ENCODE measurements at places on chromosomes 16 and 17. TPM values are rescaled to one million over a fixed set of nuclear protein-coding genes. Genes with fewer than 3 reads are reported as not detected.
A peak's percentile ranks its signal among the peaks of the same experiment; 100 is the strongest.

The UMOD gene
- total RNA-seq = not detected

The ABCA6 gene
- total RNA-seq = 23.1 TPM

The MARVELD3 gene
- total RNA-seq = not detected

The ELP5 gene
- 31.3 TPM for total RNA-seq

The SKAP1 gene
- total RNA-seq = not detected

The TBC1D3C gene
- 1.3 TPM for total RNA-seq

The ELAC2 gene
- 37.5 TPM for total RNA-seq

The VPS9D1 gene
- 13.0 TPM for total RNA-seq

The NHERF2 gene
- 16.9 TPM for total RNA-seq

The ARHGAP44 gene
- 1.7 TPM for total RNA-seq

The ASB16 gene
- total RNA-seq = 0.17 TPM

The SCIMP gene
- not detected for total RNA-seq

DNA sequence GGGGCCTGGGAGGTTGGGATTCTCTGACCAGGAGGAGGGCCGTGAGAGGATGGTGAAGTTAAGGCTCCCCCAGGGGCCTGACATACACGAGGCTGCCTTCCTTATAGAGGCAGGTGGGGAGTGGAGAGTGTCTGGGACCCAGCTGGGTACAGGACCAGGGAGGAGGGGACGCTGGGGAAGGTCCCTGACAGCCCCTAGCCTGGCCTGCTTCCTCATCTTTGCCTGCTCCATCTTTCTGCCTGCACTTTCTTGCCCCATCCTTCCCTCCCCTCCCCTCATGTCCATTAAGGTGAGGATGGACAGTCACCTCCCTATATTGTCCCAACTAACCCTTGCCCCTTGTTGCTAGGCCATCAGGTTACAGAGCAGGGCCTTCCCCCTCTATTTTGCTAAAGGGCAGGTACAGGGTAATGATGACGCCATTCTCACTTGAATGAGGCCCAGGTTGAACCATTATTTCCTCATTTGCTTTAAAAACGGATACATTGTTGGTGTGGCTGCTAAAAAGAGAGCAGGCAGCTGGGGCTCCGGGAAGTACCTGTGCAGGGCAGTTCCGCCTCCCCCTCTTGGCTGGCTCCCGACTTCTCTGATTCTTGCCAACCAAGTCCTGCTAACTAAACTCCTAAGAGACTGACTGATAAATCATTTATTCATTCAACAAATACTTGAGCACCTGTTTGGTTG, 1.3 kb downstream of the C17orf99 start:
- no peak overlapping the region for H3K4me3 ChIP-seq
- H3K36me3 ChIP-seq = no peaks in the 10 kb centered on the region
- DNase-seq = no peak
- no peak overlapping the region for H3K27ac ChIP-seq
- H3K4me1 ChIP-seq = peaks cover 19% of the 10 kb centered on the region
- no peaks in the 10 kb centered on the region for H3K27me3 ChIP-seq

- H3K36me3 ChIP-seq = peaks cover 37% of the 10 kb centered on the region
- H3K27me3 ChIP-seq = no peaks in the 10 kb centered on the region
- H3K27ac ChIP-seq = peak overlapping the region; percentile 96
- H3K4me3 ChIP-seq = peak overlapping the region; percentile 89
Measured at GRCh38 chr17:81684442-81684911, 666 bp downstream of the HGS start.

- DNase-seq = peak; percentile 73
- no peaks in the 10 kb centered on the region for H3K36me3 ChIP-seq
- H3K4me3 ChIP-seq = no peak overlapping the region
- H3K27ac ChIP-seq = no peak overlapping the region
Measured at GRCh38 chr16:57265850-57266530, 18.5 kb downstream of the PLLP start.

DNA sequence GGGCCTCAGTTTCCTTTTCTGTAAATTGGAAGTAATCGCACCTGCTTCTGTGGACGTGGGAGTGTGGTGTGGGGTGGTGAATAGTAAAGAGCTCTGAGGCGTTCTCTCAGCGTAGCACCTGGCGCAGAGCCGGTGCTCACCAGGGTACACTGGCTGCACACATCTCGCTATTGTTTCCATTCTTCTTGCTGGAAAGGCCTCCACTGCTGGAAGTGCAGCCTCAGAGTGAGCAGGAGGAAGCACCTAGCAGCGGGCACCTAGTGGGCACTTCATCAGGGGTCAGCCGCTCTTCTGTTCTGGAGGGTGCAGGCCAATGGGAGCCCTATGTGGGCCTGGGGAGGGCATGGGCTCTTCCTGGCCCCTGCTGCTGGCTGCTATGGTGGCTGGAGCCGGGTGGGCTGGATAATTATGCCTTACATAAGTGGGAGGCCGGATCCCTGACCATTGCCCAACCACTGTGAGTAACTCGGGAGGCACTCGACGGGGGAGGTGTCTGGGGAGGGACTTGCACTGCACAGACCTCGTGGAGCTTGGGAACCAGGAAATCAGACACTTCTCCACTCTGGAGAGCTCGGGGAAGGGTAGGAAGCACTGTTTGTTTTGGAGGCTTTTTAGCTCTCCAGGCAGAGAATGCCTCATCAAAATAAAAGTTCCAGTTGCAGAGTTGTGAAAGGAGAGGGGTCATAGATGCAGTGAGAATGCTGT, 1.7 kb downstream of the MAP2K3 start:
- H3K27ac ChIP-seq = peak overlapping the region; percentile 96
- H3K4me1 ChIP-seq = peaks cover 48% of the 10 kb centered on the region
- peak; percentile 99 for DNase-seq

DNA sequence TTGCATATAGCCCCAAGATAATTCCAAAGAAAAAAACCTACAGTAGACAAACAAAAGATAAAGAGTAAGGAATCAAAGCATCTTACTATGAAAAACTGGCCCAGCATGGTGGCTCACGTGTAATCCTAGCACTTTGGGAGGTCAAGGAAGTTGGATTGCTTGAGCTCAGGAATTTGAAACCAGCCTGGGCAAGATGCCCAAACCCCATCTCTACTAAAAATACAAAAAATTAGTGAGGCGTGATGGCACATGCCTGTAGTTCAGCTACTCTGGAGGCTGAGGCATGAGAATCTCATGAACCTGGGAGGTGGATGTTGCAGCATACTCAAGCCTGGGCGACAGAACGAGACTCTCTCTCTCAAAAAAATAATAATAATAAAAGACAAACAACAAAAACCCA, 764.7 kb upstream of the KIF2B start:
- no peak overlapping the region for H3K4me3 ChIP-seq
- H3K36me3 ChIP-seq = no peaks in the 10 kb centered on the region
- H3K4me1 ChIP-seq = no peaks in the 10 kb centered on the region
- no peaks in the 10 kb centered on the region for H3K27me3 ChIP-seq
- H3K27ac ChIP-seq = no peak overlapping the region

DNA sequence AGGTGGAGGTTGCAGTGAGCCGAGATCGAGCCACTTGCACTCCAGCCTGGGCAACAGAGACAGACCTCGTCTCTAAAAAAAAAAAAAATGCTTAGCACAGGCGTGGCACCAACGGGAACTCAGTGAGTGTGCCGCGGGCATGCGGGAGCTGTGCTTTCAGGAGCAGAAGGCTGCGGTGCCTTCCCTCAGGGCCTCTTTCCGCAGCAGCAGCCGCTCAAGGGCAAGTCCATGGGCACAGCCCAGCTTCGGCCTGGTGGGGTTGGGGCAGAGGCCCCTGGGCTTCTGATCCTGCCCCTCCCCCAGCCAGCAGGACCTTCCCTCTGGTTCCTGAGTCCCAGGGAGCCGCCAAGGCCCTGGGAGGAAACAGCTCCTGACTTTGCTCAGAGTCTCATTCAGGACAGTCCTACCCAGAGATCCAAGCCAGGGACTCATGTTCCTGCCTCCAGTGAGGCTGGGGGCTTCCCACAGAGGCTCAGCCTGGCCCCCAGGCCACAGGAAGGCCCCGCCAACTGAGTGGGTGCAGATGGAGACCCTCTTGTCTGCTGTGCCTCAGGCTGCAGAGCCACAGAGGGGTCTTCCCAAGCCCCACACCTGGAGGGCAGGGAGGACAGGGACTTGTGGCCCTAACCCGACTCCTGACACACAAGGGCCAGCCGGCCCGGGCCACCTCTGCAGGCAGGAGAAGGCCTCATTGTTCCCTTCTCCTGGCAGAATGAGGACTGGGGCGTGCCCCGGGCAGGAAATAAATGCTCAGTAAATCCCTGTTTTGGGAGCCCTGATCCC, 3.3 kb upstream of the ZG16B start:
- H3K4me1 ChIP-seq = no peaks in the 10 kb centered on the region
- H3K4me3 ChIP-seq = no peak overlapping the region
- DNase-seq = no peak
- H3K27ac ChIP-seq = no peak overlapping the region

DNA sequence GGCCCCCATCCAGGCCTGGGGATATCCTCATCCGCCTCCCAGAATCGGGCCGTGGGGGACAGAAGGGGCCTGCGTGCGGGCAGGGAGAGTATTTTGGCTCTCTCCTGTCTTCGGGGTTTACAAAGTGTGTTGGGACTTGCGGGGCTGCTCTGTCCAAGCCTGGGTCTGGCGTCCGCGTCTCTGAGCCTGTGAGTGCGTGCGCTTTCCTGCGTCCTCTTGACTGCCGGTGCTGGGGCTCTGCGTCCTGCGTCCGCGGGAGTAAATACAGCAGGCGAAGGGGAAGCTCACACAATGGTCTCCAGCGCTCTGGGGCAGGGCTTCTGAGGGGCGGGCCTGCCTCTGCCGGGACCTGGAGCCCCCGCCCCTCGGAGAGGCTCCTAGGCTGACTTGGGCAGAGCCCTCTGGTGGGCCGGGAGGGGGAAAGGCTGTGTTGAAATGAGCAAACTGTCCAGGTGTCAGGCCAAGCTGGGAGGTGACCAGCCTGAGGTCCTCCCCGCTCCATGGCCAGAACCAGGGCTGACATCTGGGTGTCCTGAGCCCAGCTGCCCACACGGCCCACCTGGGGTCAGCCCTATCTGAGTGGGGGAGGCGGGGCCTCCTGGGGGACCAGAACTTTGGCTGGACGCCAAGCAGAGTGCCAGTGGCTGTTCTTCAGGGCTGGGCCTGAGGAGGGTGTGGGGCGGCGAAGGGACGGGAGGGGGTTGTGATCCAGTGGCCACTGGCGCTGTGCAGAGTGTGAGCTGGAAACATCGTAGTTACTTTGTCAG, 233.6 kb downstream of the SEC14L1 start:
- peak; percentile 93 for DNase-seq
- peaks cover 2% of the 10 kb centered on the region for H3K36me3 ChIP-seq
- peaks cover 48% of the 10 kb centered on the region for H3K4me1 ChIP-seq
- H3K4me3 ChIP-seq = peak overlapping the region; percentile 93
- H3K27ac ChIP-seq = peak overlapping the region; percentile 91

GRCh38 chr16:87108941-87109340, 208.3 kb downstream of the C16orf95 start:
- peaks cover 8% of the 10 kb centered on the region for H3K27me3 ChIP-seq
- H3K36me3 ChIP-seq = no peaks in the 10 kb centered on the region
- H3K4me3 ChIP-seq = no peak overlapping the region
- no peaks in the 10 kb centered on the region for H3K4me1 ChIP-seq
- H3K27ac ChIP-seq = no peak overlapping the region

DNA sequence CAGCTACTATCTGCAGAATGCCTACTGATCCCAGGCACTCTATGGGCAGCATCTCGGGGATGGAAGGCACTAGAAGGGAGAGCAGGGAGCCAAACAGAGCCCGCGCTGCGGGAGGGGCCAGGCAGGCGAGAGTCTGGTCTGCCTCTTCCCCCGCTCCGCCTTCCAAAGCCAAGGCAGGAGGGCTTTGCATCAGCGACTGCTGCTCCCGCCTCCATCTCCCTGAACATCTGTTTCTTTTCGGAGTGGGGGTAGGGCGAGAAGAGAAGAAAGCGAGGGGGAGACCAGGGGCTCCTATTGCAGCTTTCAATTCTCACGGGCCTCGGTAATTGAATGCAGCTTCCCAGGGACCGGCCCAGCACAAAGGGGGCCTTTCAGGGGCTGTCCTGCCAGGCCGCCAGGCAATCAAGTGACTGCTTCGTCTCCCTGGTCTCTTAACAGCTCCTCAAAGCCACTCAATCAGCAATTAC, 31.4 kb upstream of the CDC42EP4 start:
- DNase-seq = peak; percentile 86
- peaks cover 31% of the 10 kb centered on the region for H3K4me1 ChIP-seq
- no peak overlapping the region for H3K4me3 ChIP-seq
- H3K27me3 ChIP-seq = no peaks in the 10 kb centered on the region
- peak overlapping the region; percentile 27 for H3K27ac ChIP-seq

DNA sequence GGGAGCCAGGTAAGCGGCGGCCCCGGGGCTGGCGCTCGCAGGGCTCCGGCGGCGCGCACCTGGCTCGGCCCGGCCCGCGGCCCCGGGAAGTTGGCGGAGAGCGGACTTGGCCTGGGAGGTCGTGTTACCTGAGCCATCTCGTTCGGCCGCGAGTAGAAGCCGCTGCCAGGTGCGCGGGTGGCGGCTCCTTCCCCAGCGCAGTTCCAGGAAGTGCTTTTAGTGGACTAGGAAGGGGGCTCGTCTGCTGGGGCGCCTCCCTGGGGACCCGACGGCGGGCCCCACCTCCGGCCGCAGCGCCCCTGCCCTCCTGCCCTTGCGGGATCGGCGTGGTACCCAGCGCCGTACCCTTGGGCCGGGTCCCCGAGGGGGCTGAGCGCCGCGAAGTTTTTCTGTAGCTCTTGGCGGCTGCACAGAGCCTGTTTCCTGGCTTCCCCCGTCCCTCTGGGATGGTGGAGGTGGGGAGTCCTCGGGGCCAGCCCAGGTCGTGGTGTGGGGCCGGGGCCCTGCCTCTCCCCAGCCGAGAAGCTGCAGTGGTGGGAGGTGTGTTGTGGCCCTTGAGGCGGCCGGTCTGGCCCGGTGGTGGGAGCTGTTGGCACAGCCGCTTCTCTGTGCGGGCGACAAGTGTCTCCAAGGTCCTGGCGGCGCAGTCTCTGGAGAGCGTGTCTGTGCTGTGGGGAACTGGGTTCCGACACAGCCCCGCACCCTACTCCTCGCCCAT, 96.9 kb downstream of the RAB11FIP4 start:
- H3K36me3 ChIP-seq = no peaks in the 10 kb centered on the region
- H3K27me3 ChIP-seq = peaks cover 52% of the 10 kb centered on the region
- no peak for DNase-seq
- H3K27ac ChIP-seq = no peak overlapping the region
- no peak overlapping the region for H3K4me3 ChIP-seq

GRCh38 chr16:86581458-86581857, 3.1 kb downstream of the FOXL1 start:
- no peak for DNase-seq
- H3K4me1 ChIP-seq = peaks cover 38% of the 10 kb centered on the region
- peak overlapping the region; percentile 97 for H3K27ac ChIP-seq
- peak overlapping the region; percentile 76 for H3K4me3 ChIP-seq

- peak; percentile 82 for DNase-seq
- H3K4me1 ChIP-seq = no peaks in the 10 kb centered on the region
- no peak overlapping the region for H3K4me3 ChIP-seq
- no peak overlapping the region for H3K27ac ChIP-seq
- H3K27me3 ChIP-seq = no peaks in the 10 kb centered on the region
Measured at GRCh38 chr17:57295526-57296023, 39.3 kb downstream of the MSI2 start.

Measured in fibroblast of lung (primary cell).